ENCODE measurements at places on chromosomes 5 and 9.
A peak's percentile ranks its signal among the peaks of the same experiment; 100 is the strongest.

DNA sequence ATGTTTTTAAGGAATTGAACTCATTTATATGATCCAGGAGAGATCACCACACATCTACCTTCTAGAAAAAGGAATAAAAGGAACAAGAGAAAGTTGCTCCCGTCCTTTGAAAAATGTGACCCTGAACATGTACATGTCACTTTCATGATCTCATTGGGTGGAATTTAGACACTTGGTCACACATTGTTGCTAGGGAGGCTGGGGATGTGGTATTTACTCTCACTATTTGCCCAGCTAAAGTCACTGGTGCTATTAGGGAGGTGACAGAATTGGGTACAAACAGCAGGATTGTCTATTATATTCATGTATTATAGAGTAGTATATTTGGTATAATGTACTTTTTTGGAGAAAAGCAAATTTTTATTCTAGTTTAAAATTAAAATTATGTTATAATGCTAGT lies 2.1 kb upstream of the CDH10 start:
- DNase-seq: no peak

DNA sequence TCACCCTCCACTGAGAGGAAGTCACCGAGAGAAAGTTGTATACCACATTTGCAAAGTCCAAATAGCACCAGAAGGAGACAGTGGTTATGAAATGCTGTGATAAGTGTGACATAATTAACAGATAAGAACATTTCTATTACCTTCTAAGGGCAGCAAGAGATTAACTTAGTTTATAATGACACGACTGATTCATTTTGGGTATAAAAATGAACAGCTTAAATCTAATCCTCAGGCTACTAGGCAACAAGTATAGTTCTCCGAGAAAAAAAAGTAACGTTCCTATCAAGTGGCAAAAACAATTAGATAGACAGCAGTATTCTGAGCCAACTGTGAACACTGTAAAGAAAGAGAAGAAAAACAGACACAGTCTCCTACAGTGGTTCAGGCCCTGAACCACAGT lies 431.2 kb upstream of the GRAMD2B start:
- DNase-seq: no peak

- DNase-seq: no peak
Measured at GRCh38 chr9:19875291-19875920, 86.6 kb upstream of the SLC24A2 start.

GRCh38 chr9:295576-295975 lies 80.9 kb downstream of the DOCK8 start:
- DNase-seq: no peak

DNA sequence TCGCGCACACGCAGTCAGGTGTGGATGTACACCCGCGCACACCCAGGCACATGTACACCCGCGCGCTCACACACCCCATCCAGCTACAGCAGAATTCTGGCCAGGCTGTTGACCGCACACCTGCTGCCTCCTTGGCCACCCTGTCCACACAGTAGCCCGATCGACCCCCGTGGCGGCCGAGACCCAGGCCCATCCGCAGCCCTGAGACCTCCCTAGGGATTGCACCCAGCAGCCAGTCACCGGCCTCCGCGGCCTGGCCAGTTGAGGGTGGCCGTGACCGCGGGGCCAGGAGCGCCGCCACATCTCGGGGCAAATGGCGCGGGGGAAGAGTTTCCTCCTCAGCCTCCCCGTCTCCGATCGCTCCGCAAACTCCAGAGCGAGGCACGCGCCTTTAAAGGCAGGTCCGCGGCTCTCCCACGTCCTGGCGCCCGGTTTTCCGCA lies 774 bp upstream of the ADAMTS16 start:
- DNase-seq: no peak

GRCh38 chr9:123812984-123813383 lies 116.9 kb downstream of the DENND1A start:
- DNase-seq: no peak

DNA sequence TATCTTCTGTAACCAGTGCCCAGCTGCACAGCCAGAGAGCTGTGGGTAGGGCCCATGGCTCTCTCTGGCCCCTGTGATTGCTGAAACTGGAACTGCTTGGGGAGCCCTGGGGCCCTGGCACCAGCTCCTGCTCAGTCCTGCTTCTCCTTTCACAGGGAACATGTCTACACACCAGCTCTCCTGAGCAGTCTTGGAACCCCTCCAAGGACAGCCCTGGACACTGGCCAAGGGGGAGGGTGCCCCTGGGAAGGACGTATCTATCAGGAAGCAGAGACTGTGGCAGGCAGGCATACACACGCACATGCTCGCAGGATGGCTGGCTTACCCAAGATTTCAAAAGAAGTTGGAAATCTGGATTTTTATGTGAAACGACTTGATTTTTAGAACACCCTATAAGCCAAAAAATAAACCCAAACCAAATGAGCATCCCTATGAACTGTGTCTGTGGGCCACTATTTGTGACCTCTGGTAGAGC lies 8.8 kb upstream of the TRAF1 start:
- peak; percentile 59 for DNase-seq

DNA sequence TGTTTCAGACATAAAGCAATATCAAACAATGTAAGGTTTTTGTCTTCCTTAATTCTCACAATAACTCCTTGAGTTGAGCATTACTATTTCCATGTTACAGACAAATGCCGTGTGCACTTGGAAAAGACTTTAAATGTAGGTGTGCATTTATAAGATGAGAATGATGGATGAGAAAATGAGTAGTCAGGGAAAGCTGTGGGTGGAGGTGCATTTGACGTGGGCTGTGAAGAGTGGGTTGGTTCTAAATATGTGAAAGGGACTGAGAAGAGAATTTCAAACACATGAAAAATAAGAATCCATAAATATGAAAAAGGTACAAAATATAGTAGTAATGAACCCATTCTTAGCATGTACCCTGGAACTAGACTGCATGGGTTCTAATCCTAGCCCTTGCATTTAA lies 171.6 kb upstream of the PPP2R2B start:
- DNase-seq: no peak

GRCh38 chr9:12684974-12685373 lies 8.2 kb upstream of the TYRP1 start:
- DNase-seq: no peak

- no peak for DNase-seq
Measured at GRCh38 chr5:148268566-148268965, at the start of gene SPINK13. TSS of gene SPINK13 (plus strand) at chr5:148268794. CDS start at chr5:148270073, 1,279 bp downstream.

DNA sequence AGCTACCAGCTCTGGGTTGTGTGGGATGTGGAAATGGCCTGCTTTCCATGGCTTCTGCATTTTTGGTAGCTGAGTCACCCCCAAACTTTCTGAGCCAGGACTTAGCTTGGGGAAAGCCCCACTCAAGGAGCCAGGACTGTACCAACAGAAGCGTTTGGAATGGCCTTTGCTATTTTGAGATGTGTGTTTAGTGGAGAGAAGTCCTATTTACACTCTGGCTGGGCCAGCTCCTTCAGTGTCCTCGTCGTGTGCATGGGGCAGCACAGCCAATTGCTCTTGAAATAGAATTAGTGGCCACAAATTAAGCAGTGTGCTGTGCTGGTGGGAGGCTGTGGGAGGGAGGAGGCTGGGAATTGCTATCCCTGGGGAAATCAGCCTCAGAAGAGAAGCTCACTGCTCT lies 51.6 kb downstream of the ENTREP1 start:
- DNase-seq: no peak

- peak; percentile 40 for DNase-seq
Measured at GRCh38 chr9:12954441-12954840, 179.6 kb downstream of the LURAP1L start.

GRCh38 chr5:101260857-101261256 lies 357.8 kb upstream of the ST8SIA4 start:
- DNase-seq: no peak

Data from GM06990 (cell line).